ENCODE measurements at places on chromosomes 5 and 9.

- no peak for DNase-seq
These were observed 16.4 kb downstream of the SLC6A18 start for GRCh38 chr5:1241509-1242080.

GRCh38 chr5:36105819-36106218 is 39.1 kb upstream of the UGT3A2 start:
- DNase-seq = no peak

- DNase-seq = no peak
These were observed 190.5 kb upstream of the PPP1R26 start for GRCh38 chr9:135289081-135289491.

DNA sequence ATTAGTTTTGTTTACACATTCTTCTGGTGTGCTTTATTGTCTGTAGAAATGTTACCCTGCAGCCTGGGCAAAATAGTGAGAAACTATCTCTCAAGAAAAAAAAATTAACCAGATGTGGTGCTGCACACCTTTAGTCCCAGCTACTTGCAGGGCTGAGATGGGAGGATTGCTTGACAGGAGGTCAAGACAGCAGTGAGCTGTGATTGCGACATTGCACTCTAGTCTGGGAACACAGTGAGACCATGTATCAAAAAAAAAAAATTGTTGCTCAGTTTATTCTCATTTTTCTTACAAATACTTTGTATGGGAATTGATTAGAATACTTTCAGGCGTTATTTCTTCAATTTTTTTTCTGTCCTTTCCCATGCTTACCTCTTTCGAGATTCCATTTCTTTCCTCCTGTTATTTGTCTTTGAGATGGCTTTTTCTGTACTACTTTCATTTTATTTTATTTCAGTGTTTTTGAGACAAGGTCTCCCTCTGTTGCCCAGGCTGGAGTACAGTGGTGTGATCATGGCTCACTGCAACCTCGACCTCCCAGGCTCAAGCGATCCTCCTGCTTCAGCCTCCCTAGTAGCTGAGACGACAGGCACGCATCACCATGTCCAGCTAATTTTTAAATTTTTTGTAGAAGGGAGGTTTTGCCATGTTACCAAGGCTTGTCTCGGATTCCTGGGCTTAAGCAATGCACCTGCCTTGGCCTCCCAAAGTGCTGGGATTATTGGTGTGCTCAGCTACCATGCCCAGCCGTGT is 24.9 kb downstream of the TENT2 start:
- DNase-seq = no peak

- DNase-seq = no peak
These were observed 20.4 kb downstream of the HAVCR2 start for GRCh38 chr5:157088342-157088990.

DNA sequence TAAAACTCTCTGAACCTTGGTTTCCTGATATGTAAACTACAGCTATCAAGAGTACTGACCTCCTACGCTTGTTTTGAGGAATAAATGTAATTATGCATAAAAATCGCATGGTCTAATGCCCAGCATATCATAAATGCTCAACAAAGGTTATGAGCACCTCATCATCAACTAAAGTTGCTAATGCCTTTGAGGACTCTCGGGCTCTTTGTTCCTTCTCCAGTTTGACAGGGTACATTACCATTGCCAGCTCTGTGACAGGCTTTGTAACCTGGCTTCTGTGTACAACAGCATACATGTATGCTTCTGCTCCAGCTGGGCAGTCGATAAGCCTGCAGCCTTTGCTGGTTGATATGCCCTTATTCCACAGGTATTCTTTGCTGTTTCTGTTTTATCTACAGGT is 95.2 kb downstream of the C9orf152 start:
- no peak for DNase-seq

DNA sequence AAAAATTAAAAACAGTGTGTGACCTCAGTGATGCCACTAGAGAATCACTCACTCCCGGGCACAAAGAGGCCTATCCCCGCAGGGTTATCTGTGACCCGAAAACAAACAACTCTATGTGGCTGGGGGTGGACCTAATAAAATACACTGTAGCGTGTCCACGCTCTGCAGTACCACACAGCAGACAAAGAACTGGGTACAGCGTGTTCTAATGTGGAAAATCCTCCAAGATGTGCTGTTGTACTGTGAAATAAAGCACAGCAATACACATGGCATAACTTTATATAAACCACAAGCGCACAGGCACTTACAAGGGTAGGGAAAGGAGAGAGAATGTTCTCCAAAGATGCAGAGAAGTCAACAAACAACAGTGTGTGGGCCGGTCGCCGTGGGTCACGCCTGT is 8.1 kb upstream of the SLC34A1 start:
- DNase-seq = no peak

GRCh38 chr5:59537961-59538749 is 355.4 kb downstream of the PDE4D start:
- DNase-seq = no peak

DNA sequence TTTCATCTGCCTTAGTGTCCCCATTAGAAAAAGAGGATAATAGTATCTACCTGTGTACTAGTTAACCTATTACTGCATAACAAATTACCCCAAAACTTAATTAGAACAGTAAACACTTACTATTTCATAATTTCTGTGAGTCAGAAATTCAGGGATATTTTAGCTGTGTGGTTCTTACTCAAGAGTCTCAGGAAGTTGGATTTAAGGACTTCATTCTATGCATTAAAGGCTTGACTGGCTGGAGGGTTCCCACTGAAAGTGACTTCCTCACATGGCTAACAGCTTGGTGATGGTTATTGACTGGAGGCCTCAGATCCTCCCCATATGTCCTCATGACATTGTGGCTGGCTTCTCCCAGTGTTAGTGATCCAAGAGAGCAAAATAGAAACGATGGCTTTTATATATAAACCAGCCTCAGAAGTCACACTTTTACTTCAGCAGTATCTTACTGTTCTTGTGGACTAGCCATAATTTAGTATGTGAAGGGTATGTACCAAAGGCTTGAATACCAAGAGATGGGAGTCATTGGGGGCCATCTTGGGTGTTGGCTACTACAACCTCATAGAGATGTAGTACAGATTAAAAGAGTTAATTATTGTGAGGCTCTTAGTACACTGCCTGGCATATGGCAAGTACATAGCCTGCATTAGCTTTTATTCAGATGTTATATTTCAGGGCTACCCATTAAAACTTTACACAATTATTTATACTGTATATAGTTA is 9.9 kb downstream of the RAD23B start:
- no peak for DNase-seq

DNA sequence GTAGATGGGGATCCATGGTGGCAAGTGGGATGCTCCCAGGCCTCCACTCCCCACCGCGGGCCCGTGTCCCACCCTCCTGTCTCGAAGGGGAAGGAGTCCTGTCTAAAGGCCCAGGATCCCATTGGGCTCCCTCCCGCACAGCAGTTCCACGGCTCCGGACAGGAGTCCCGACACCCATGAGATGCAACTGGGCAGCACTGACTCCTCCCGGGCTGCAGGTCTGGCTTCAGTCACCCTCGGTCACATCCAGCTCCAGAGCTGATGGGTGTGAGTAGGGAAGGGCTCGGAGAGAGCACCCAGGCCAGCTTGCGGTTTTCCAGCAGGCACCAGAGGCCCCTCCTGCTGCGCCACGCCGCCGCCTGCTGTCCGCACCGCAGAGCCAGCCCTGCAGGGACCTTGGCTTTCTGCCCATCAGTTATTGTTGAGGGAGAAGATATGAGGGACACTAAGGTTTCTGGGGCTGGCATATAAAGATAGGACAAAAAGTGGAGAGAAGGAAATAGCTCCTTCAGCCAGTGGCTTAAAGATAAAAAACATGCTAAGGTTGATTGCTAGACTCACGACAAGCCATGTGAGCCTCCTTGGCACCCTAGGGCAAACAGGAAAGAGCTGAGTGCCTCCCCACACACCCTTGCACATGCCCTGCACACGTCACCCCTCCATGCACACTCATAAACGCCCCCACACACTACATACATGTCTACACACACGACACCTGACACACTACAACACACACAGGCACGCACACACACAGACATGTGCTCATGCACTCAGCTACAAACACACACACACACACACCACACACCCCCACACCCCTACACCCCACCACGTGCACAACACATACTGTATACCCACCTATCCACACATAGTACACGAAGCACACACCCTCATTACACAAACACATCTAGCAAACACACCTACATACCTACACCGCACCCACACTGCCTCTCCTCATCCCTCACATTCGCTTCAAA is 79.0 kb downstream of the AK8 start:
- no peak for DNase-seq

DNA sequence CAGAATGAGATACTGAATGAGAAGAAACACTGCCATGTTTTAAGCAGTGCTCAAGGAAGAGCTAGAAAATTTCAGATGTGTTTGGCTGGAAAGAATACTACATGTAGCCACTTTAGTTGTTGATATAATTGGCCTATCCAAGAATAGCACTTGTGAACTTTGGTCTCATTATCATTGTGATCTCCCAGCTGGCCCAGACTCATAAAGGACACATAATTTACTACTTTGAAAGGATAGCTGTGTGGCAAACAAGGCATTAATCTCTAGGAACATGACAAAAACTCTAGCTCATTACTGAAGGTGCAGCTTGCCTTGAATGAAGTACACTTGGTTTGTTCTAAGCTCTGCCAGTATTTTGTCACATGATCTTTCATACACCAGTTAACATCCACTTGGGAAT is 356.3 kb downstream of the CSNK1G3 start:
- no peak for DNase-seq

GRCh38 chr5:31255041-31255440 is 61.6 kb downstream of the CDH6 start:
- DNase-seq = no peak

GRCh38 chr9:136149337-136149736 is 30.7 kb upstream of the TMEM250 start:
- no peak for DNase-seq

GRCh38 chr5:173622183-173623047 is 6.0 kb upstream of the BOD1 start:
- no peak for DNase-seq

DNA sequence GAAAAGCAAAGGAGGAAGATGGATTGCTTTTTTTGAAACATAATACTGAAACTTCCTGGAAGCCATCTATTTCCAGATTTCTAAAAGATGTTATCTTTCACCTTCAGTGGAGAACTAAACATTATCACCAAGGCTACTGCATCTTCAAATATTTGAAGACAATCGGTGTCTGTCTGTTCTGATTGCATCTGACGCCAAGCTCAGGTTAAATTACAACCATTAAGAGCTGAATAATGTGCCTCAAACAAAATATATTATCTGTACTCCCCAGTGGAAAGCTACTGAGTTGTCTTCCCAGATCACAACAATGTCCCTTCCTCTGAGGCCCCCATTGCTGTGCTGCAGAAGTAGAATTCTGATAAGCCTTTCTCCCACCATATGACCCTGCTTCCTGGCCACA is 342.3 kb downstream of the PLK2 start:
- DNase-seq = no peak

- DNase-seq = no peak
These were observed 269.1 kb downstream of the MED10 start for GRCh38 chr5:6108981-6109825.

DNA sequence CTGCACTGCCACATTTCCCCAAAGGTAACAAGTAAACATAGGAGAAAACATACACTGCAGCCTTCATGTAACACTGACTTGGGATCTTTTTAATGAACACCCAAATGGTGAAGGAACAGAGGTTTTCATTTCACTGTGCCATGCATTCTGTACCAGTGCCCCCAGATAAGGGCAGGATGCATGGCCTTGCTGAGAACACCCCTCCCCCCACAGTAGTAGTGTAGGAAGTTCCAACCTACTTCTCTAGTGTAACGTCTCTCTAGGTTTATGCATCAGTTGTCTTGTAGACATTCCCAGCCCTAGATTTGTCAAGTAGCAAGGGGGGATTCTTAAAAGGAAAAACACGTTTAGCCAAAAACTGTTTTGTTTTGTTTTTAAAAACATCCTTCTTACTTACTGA is 29.9 kb downstream of the MAP3K1 start:
- DNase-seq = no peak

DNA sequence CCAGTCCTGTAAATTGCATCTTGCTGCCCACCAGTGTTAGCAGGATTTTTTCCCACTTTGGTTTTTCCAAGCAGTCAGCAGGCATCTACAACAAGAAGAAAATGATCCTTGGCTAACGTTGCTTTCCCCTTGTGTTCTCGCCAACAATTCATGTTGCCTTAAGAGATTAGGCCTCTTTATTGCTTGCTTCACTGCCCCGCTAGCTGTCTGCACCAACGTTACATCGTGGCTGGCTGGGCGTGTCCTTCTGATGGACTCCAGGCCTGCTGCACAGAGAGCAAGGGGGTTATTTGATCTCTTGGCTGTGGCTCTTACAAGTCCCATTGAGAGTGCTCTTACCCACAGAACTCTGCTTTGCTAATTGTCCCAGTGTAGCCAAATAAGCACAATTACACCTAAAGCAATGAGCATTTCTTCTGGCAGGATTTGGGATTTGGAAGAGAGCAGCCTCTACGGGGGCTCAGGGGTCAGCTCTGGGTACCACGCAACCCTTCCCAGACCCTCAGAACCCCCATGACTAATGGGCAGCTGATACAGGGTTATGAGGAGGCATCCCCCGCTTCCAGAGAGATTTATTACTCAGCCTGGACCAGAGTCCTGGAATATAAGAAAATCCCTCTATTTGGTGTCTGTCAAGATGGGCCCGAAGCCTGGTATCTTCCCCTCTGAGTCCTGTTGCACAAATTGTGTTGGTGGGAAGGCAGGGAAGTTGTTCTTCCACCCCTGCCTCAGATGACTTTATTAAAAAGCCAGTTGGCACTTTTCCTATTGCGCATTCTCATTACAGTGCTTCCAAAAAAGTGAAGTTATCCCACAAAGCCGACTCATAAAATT is 17.6 kb downstream of the DCANP1 start:
- no peak for DNase-seq

GRCh38 chr5:77168161-77168878 is 42.2 kb upstream of the PDE8B start:
- DNase-seq = no peak

- DNase-seq = no peak
These were observed 95.6 kb downstream of the DENND1A start for GRCh38 chr9:123834218-123834888.

DNA sequence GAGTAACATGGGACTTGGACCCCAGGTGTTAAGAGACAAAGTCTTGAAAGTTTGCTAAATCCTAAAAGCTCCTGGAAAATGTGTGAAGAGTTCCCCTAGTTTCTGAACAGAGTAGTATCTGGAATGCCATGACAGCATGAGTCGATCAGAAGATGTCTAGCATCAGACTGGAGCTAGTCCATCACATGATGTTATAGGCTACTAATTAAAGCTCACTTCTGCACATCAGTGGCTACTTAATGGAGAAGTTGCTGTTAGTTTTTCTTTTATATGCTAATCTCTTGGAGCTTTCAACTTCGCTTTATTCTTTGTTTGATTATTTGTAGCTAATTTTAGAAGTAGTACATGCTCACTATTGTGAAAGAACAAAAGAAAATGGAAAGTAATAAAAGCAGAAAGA is 471.3 kb upstream of the KLF4 start:
- DNase-seq = no peak

- no peak for DNase-seq
These were observed 87.5 kb downstream of the KLHL3 start for GRCh38 chr5:137648361-137648760.

DNA sequence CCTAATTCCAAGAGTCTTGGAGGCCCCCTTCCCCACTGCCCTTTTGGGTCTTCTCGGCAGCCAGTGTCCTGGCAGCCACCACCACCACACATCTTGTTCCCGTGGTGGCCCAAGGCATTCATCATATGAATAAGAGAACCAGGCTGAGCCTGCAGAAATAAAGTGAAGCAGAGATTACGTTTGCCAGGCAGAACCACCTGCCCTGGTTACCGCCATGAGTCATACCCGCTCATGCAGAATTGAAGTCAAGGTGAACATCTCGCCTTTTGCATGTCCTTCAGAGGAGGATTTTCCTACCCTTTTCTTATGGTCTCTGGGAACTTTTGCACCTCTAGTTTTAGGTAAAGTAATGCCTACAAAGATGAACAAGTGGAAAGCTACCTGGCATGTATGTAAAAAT is 119.5 kb upstream of the LMX1B start:
- DNase-seq = no peak
